ENCODE measurements at places on chromosomes 16 and 17.

- no peak for DNase-seq
These were observed 345.8 kb upstream of the CDH5 start for GRCh38 chr16:66020642-66021041.

- DNase-seq, result no peak
These were observed 7.8 kb downstream of the ACSF3 start for GRCh38 chr16:89101303-89102040.

DNA sequence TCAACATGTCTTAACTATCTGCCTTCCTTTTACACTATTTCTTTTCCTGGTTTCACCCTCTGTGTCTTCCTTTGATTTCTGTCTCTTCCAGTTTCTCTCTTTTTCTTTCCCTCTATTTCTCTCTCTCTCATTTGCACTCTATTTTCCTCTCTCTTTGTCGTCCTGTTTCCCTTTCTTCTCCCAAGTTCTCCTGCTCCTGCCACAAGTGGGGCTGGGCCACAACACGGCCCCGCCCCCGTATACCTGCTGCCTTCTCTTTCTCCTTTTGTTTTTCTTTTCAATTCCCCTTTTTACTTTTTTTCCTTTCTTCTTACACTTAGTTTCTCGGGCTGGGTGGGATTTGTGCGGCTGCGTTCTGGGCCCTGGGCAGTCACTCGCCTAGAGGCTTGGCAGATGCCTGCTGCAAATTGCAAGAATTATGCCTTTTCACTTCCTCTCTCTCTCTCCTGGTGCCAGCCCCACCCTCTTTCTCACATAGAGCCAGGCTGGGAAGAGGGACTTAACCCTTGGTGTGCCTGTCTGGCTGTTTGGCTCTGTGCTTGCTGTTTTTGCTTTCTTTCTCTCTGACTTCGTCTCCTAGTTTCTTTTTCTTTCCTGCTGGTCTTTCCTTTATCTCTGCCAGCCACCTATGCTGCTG is 2139.4 kb downstream of the TP53TG3F start:
- peak; percentile 65 for DNase-seq

GRCh38 chr16:73016488-73016830 is 31.5 kb downstream of the ZFHX3 start:
- no peak for DNase-seq

DNA sequence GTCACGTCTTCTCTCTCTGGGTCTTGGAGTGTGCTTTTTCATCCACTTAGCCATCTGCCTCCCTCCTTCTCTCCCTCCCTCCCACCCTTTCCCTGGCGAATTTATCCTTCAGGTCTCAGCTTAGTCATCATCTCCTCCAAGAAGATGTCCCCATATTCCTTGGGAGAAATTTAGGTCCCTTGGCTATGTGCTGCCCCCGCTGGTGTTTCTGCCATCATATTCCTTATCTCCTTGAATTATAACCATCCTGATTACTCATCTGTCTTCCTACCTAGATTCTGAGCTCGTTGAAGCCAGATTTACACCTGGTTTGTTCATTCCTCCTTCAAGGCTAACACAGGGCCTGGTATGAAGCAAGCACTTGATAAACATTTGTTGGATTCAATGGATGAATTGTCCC is 5.0 kb downstream of the SEZ6L2 start:
- no peak for DNase-seq

DNA sequence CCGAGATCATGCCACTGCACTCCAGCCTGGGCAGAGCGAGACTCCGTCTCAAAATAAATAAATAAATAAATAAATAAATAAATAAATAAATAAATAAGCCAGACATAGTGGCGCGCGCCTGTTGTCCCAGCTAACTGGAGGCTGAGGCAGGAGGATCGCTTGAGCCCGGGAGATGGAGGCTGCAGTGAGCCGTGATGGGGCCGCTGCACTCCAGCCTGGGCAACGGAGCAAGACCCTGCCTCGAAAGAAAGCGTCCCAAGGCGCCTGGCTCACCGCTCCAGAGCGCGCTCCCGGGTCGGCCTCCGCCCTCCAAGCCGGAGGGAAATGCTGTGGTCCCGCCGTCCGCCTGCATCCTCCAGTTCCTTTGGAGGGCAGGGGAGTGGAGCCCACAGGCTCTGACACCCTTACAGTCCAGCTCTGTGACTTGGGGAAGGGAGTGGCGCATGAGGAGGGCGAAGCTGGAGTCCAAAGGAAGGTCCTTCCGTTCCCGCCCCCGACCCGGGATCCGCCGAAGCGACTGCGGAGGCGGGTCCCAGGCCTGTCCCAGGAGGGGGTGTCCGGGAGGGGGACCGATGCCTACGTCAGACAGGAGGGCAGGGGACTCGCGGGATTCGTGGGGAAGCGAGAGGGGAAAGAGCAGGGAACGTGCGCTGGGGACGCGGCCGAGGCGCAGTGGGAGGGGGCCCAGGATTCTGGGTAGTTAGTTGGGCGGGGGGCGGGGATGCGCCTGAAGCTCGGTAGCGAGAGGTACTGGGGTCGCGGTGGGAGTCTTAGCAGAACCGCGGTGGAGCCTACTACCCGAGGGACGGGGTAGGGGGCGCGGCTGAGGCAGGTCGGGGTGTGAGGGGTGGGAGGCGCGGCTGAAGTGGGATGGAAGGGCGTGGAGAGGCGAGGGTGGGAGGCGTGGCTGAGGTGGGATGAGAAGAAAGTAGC is 8.4 kb upstream of the TRPV2 start:
- DNase-seq, result no peak

DNA sequence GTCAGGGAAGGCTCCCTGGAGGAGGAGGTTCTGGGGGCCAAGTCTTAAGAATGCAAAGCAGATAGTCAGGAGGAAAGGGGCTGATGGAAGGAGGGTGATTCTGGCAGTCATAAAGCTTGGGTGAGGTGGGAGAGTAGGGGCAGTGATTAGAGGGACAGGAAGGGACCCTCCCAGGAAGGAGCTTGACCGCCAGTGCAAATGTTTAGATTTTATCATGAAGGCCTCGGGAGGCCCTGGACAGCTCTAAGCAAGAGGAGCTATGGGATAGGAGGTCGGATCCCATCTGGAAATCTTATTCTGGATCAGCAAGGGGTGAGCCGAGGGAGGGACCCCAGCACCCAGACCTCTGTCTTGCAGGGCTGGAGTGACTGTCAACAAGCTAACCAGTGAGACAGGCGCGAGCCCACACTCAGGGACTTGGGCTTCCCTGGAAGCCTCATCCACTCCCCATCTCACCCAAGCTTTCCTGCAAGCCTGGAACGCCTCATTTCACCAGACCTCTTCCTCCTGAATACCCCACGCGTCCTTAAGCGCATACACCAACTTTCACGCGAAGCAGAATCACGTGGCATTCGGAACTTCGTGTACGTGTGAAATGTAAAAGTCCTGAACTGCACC is 52.0 kb upstream of the CBX4 start:
- no peak for DNase-seq

- no peak for DNase-seq
These were observed 46.9 kb upstream of the HNF1B start for GRCh38 chr17:37791447-37792399.

GRCh38 chr17:61221181-61221580 is 178.5 kb upstream of the TBX2 start:
- no peak for DNase-seq

DNA sequence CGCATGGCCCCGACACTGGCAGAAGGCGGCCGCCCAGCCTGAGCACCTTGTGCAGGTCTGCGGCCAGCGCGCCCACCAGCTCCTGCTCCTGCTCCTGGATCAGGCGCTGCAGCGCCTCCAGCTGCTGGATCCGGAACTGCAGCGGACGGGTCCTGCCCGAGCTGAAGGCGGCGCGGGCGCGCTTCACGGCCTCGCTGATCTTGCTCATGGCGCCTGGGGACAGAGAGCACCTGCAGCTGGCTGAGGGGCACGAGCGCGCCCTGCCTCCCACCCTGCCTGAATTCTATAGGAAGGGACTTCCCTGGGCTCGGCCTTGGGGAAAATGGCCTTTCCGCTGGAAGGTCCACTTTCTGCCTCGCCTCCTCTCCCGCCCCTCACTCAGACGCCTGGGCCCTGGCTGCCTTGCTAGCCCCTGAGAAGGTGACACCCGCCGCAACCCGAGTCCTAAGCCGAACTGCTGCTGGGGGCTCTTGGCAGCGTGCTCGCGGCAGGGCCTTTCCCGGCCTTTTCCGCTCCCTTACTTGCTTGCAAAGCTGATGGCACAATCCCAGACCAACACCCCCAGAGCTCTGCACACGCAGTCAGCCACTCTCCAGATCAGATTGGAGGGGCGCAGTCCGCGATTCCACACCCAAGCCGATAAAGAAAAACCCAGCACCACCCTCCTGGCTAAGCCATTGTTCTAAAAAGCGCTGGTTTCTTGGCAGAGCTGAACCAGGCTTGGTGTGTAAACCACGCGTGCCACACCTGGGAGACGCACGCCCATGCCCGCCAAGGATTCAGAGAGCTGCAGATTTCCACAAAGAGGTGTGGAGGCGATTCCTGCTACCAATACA is 3.0 kb downstream of the ALDH3A1 start:
- peak; percentile 92 for DNase-seq

- no peak for DNase-seq
These were observed 50.5 kb downstream of the COTL1 start for GRCh38 chr16:84567286-84567962.

GRCh38 chr17:61474235-61474927 is 22.2 kb downstream of the TBX4 start:
- DNase-seq, result peak; percentile 59

DNA sequence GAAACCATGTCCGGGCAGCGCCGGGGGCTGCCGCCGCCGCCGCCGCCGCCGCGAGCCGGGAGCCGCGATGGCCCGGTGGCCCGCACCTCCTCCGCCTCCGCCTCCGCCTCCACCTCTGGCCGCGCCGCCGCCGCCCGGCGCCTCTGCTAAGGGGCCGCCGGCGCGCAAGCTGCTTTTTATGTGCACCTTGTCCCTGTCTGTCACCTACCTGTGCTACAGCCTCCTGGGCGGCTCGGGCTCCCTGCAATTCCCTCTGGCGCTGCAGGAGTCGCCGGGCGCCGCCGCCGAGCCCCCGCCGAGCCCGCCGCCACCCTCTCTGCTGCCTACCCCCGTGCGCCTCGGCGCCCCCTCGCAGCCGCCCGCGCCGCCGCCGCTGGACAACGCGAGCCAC is 587 bp downstream of the HS3ST4 start:
- DNase-seq, result no peak

DNA sequence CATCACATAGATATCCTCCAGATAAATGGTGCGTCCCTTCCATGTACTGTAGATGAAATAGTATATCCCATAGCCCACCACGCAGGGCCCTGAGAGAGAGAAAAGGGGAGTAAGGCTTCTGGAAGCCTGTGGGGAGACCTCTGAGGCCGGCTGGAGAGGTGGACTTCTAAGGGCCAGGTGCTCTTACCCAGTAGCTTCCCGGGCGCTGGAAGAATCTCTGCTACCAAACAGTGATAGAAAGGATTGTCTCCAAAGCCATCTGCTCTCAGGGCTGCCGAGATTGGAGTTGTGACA is 718 bp downstream of the SAT2 start:
- DNase-seq, result no peak

DNA sequence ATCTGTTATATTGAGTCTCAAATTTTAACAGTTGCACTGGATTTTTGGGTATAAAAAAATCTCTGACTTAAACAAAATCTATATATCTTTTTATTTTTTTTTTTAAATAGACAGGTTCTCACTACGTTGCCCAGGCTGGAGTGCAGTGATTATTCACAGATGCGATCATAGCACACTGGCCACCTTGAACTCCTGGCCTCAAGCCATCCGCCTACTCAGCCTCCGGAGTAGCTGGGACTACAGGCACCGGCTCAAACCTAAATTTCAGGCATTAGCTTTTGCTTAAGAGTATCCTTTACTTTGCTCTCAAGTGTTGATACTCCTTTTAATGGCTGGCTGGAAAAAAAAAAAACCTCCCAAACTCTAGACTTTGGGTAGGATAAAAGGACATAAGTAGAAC is 61.6 kb downstream of the RPGRIP1L start:
- no peak for DNase-seq

GRCh38 chr17:57424777-57425188 is 168.5 kb downstream of the MSI2 start:
- DNase-seq, result no peak

GRCh38 chr16:51031598-51031997 is 119.5 kb downstream of the SALL1 start:
- no peak for DNase-seq

DNA sequence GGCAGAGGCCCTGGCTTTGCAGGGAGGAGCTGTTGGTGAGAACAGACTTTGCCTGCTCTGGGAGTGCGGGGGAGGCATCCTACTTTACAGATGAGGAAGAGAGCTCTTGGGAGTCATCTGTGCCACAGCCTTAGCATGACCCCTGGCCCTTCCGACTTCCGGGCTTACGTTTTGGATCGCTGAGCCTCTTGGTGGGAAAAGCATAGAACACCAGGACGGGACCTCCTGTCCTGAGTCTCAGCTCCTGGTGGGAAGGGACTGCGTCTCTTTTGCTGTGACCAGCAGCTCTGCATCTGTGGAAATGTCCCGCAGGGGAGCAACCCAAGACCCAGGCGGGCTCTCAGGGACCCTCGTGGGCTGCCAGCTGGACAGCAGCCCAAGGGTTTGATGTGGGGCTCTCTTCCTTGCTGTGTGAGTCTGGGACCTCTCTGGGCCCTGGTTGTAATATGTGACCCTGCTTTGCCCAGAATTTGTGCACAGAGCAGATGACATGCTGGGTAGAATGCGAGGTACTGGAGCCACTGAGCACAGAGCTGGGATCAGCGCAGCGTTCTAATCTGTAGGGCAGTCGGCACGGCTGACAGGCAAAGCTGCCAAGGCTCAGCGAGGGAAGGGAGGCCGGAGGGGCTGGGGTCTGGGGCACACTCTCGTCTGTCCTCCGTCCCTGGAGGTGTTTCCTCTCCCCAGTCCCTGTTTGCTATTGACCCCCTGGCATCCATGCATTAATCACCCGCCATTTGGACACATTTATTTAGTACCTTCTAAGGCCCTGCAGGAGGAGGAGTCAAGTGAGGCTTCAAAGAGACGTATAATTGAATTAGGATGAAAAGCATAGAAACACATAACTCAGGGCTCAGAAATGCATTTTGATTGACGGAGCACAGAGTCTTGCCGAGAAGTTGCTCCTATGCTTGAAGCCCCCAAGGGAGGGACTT is 64.0 kb downstream of the NT5M start:
- no peak for DNase-seq
